ENCODE measurements at places on chromosomes 16 and 17. TPM values are rescaled to one million over a fixed set of nuclear protein-coding genes. Genes with fewer than 3 reads are reported as not detected.

SLC6A2 gene
- total RNA-seq, result not detected

FAM171A2 gene
- total RNA-seq, result 2.5 TPM

MYH3 gene
- 0.30 TPM for total RNA-seq

C16orf46 gene
- not detected for total RNA-seq

PLEKHH3 gene
- 10.9 TPM for total RNA-seq

ST6GALNAC2 gene
- 0.23 TPM for total RNA-seq

PDILT gene
- not detected for total RNA-seq

IL17C gene
- not detected for total RNA-seq
